ENCODE measurements at places on chromosomes 2 and 18. TPM values are rescaled to one million over a fixed set of nuclear protein-coding genes. Genes with fewer than 3 reads are reported as not detected.

Gene SPDYA
- 0.52 TPM for total RNA-seq

Gene UXS1
- total RNA-seq: 16.0 TPM

Gene GAREM2
- total RNA-seq: 0.22 TPM

Gene SERPINB4
- not detected for total RNA-seq

Gene TRIM43
- total RNA-seq: not detected

Gene KIDINS220
- total RNA-seq: 77.9 TPM

Gene MAL
- total RNA-seq: not detected

Gene SLC30A3
- total RNA-seq: 21.2 TPM

Gene RGPD8
- total RNA-seq: 2.9 TPM

Gene SMPD4
- total RNA-seq: 8.5 TPM

Gene DAW1
- total RNA-seq: not detected

Gene LTBP1
- total RNA-seq: 165 TPM

Gene ODC1
- 32.3 TPM for total RNA-seq

Gene ZAP70
- 0.34 TPM for total RNA-seq

Gene MGAT4A
- 6.8 TPM for total RNA-seq

Gene LIMS4
- 52.5 TPM for total RNA-seq

Gene TANC1
- total RNA-seq: 66.3 TPM

Gene STAMBP
- total RNA-seq: 15.3 TPM

Gene EVX2
- total RNA-seq: not detected

Gene RNF125
- 3.9 TPM for total RNA-seq

Gene HAT1
- 23.2 TPM for total RNA-seq

Gene C2orf78
- total RNA-seq: not detected

Gene SPP2
- total RNA-seq: not detected

Gene C2orf80
- not detected for total RNA-seq

Gene LYG2
- not detected for total RNA-seq

Gene MYOM1
- 2.4 TPM for total RNA-seq

Gene ASIC4
- not detected for total RNA-seq

Gene C2orf15
- total RNA-seq: 0.11 TPM

Gene SH3BP4
- total RNA-seq: 17.4 TPM

Gene C2orf81
- under 0.01 TPM for total RNA-seq

Gene CYTIP
- total RNA-seq: not detected

Gene VWC2L
- total RNA-seq: not detected

Gene MSTN
- total RNA-seq: 0.11 TPM

Gene USP34
- total RNA-seq: 109 TPM
